CD8-positive, alpha-beta memory T cell (primary cell): ENCODE measurements at places on chromosomes 7 and 10. TPM values are rescaled to one million over a fixed set of nuclear protein-coding genes. Genes with fewer than 3 reads are reported as not detected.
A peak's percentile ranks its signal among the peaks of the same experiment; 100 is the strongest.

The NUDT13 gene
- total RNA-seq, result 1.7 TPM

- H3K4me1 ChIP-seq, result no peaks in the 10 kb centered on the region
- no peak for DNase-seq
- no peaks in the 10 kb centered on the region for H3K27me3 ChIP-seq
Measured at GRCh38 chr10:60426425-60426824, 36.8 kb upstream of the ANK3 start.

- no peaks in the 10 kb centered on the region for H3K4me1 ChIP-seq
- H3K27ac ChIP-seq, result no peak overlapping the region
- no peak overlapping the region for H3K4me3 ChIP-seq
- no peak for DNase-seq
Measured at GRCh38 chr7:46513447-46513848, 592.4 kb upstream of the IGFBP3 start.

GRCh38 chr10:97399843-97400545 lies 1.1 kb downstream of the RRP12 start:
- peak; percentile 37 for DNase-seq
- H3K36me3 ChIP-seq, result no peaks in the 10 kb centered on the region
- peaks cover 15% of the 10 kb centered on the region for H3K4me1 ChIP-seq
- H3K4me3 ChIP-seq, result peak overlapping the region; percentile 94
